ENCODE measurements at places on chromosomes 4 and X. TPM values are rescaled to one million over a fixed set of nuclear protein-coding genes. Genes with fewer than 3 reads are reported as not detected.

- DNase-seq = no peak
Observed at GRCh38 chr4:6191448-6192130, 8.8 kb downstream of the JAKMIP1 start.

GRCh38 chrX:95318882-95319281 is 1365.8 kb upstream of the DIAPH2 start:
- no peak for DNase-seq

CASP6 gene
- 39.1 TPM for total RNA-seq

GRCh38 chr4:98148856-98149255 is 5.6 kb upstream of the STPG2 start:
- DNase-seq = no peak

DNA sequence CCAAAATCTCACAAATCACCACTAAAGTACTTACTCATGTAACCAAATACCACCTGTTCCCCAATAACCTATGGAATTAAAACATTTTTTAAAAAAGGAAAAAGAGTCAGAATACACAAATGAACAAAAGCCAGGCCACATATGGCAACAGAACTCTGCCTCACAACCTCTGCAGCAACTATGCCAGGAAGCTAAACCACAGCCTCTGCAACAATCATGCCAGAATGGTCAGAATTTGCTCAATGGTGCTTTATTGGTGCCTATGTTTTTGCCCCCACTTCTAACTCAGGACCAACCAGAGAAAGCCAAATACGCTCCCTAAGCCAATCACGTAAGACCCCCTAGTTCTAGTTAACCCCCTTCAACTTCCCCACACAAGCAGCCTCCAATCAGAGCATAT is 69.6 kb downstream of the HOPX start:
- DNase-seq = no peak

DNA sequence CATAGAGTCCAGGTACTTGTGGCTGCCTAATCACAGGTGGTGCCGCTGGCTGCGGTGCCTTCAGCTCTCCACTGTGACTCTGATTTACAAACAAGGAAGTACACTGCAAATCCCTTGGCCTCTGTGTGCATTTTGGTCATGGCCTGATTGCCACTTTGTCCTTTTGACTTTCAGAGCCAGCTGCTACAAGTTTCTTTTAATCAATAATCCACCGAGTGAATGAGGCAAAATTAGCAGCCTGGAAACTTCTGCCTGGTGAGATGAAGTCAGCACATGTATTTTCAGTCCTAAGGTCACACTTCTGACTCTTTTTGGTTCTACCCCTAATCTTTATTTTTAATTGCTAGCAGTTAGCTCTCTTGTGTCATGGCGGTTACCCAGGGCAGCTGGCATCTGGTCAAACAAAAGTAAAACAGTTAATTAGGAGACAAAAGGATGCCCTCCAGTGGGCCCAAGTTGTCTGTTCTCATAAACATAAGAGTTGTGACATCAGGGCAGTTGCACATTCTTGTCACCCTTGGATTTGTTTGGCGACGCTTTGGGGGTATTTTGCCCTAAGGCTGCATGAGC is 62.3 kb upstream of the LNX1 start:
- peak; percentile 62 for DNase-seq

ELK1 gene
- total RNA-seq = 21.0 TPM
